DMS 273 treated with DMSO at 0.1 percent for 48 hours (cell line): ENCODE measurements at places on chromosomes 2 and 18.

DNA sequence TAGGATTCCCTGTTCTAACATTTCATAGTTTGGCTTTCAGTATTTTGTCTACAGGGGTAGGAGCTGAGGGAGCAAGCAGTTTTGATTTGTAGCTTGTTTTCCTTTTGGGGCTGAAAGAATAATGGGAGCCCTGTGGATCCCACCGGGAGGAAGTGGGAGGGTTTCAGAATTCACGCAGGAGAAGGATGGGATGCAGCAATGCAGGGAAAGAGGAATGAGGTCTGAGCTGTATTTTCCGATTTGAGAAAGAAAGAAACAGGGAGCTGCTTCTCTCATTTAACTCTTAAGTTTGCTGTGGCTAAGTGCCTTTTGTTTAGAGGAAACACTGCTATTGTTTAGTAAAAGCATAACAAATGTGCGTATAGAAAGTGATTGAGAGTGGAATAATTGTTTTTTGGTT, 141.0 kb downstream of the ADCYAP1 start:
- no peak for DNase-seq

DNA sequence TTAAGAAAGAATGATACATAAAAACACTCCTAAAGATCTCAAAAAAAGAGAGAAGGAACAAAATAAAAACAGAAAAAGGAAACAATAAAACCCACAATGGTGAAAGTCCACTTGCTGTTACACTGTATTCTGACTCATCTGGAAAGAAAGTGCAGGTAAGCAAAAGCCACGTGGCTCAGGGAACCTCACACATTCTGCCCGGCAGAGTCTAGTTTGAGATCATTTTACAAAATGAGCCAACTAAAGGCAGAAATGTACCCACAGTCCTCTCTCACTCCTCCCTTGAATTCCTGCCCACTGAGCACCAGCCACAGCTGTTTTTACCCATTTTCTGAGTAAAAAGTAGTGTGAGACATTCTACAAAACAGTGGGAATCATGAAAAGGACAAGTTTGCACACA, 10.0 kb downstream of the KCNH7 start:
- DNase-seq: no peak

DNA sequence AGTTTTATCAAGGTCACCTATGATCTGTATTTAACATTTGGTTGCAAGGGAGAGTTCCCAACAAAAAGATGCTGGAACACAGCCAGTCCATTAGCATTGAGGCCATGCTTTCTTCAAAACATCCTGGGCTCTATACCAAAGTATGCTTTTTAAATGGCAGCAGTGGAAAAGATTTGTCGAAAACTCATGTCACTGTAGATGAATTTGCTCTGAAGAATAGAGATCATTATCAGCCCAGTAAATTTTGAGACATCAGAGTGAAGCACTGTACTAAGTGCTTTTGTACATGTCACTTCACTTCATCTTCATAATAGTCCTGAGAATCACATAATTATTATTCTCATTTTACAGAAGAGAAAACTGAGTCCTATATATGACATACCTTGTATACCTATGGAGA, 189.8 kb downstream of the CAMKMT start:
- DNase-seq: no peak

GRCh38 chr2:128289439-128289838, 29.2 kb downstream of the HS6ST1 start:
- no peak for DNase-seq

GRCh38 chr2:225379856-225380255, 19.7 kb upstream of the NYAP2 start:
- DNase-seq: no peak

DNA sequence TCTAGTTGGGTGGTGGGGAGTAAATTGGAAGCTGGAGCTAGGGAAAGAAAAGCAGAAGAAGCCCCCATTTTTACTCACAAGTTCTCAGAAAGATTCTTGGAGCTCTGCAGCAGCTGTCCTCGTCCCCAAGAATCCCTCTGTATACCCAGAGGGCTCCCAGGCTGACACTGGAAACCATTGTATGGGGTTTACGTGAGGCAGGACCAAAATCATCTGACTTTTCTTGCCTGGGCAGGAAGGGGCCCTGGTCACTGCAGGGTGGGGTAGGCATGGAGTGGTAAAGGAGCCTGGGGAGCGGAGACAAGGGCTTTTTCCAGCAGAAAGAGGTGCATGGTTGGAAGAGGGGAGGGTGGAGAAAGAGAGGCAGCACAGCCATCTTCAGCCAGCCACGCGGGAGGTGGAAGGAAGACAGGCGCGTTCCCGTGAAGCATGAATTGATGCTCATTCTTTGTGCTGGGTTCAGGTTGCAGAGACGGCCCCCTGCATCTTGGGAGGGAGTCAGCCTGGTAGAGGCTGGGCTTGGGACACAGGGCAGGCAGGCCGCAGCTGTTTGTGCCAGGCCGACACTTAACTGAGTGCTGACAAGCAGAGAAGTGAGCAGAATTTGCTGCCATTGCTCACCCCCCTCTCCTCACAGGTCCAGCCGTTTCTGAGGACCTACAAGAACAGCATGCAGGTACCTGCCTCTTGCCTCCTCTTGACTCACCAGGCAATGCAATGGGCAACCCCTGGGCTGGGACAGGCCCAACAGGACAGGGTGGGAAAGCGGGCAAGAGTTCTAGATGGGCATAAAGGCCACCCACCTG, 94.8 kb downstream of the PLB1 start:
- DNase-seq: no peak
